GM13977 (cell line): ENCODE measurements at places on chromosomes 1 and 21.

GRCh38 chr1:210237479-210237878 is 4.9 kb downstream of the SERTAD4 start:
- no peak for DNase-seq

- DNase-seq = no peak
Measured at GRCh38 chr1:29811247-29811646, 574.9 kb downstream of the PTPRU start.

- no peak for DNase-seq
Measured at GRCh38 chr1:1422465-1423244, 1.6 kb upstream of the ANKRD65 start.

DNA sequence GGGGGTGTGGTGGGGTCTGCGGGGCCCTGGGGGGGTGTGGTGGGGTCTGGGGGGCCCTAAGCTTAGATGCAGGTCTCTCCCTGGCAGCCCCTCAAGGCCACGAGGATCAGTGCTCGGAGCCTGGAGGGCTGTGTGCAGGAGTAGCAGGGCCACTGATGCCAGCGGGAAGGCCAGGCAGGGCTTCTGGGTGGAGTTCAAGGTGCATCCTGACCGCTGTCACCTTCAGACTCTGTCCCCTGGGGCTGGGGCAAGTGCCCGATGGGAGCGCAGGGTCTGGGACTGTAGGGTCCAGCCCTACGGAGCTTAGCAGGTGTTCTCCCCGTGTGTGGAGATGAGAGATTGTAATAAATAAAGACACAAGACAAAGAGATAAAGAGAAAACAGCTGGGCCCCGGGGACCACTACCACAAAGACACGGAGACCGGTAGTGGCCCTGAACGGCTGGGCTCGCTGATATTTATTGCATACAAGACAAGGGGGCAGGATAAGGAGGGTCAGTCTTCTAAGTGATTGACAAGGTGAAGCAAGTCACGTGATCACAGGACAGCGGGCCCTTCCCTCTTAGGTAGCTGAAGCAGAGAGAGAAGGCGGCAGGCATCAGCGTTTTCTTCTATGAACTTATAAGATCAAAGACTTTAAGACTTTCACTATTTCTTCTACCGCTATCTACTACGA is 8.7 kb downstream of the RNF223 start:
- no peak for DNase-seq

- DNase-seq = no peak
Measured at GRCh38 chr1:154344977-154345837, 19.9 kb downstream of the ATP8B2 start.

GRCh38 chr21:42861311-42861847 is 18.0 kb downstream of the WDR4 start:
- DNase-seq = no peak

DNA sequence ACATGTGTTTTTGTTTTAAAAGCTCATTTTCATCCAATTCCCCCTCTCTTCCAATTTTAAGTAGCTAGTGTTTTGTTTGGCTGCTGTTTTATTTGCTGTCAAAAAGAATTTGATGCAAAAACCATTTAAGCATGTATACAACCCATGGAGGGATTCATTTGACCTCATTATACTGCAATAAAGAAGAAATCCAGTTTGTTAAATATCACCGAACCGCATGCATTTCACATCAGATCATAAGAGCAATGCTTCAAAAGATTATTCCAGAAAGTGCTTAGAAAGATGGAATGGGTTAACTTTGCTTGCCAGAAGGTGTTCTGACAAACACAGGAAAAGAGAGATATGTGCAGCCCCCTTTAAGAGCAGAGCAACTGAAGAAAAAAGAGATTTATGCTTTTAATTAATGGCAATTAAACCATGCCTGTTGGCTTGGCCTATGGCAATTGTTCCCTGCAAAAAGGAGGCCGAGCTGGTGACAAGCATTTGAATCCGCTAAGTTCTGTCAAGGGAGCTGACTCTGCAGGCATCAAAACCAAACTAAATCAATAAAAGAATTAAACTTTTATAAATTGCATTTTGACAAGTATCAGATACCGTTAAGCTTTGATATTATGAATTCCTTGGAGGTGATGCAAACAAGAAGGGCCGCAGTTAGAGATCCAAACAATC is 14.4 kb upstream of the BARHL2 start:
- peak; percentile 9 for DNase-seq

DNA sequence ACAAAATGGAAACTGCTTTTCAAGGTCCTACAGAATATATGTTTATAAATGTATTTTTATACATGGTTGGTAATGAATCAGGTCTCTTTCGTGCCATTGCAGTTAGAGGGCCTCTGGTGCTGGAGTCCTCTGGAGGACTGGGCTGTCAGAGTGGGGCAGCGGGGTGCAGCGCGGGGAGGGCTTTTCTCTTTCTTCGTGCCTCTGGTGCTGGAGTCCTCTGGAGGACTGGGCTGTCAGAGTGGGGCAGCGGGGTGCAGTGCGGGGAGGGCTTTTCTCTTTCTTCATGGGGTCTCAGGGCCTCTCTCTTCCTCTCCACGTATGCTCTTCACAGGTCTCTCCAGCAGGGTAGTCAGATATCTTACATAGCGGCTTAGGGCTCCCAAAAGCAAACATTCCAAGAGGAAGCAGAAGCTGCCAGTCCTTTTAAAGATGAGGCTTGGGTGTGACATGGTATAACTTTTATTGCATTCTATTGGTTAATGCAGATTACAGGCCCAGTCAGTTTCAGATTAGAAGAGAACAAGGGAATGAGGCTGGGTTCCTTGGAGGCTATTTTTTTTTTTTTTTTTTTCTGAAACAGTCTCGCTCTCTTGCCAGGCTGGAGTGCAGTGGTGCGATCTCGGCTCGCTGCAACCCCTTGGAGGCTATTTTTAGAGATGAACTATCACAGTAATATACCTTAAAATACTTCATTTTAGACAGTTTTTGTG is 13.1 kb downstream of the SDCCAG8 start:
- DNase-seq = no peak

GRCh38 chr1:24089743-24090555 is 22.0 kb downstream of the MYOM3 start:
- DNase-seq = no peak
